ELR (cell line): ENCODE measurements at places on chromosomes 4 and X.
A peak's percentile ranks its signal among the peaks of the same experiment; 100 is the strongest.

DNA sequence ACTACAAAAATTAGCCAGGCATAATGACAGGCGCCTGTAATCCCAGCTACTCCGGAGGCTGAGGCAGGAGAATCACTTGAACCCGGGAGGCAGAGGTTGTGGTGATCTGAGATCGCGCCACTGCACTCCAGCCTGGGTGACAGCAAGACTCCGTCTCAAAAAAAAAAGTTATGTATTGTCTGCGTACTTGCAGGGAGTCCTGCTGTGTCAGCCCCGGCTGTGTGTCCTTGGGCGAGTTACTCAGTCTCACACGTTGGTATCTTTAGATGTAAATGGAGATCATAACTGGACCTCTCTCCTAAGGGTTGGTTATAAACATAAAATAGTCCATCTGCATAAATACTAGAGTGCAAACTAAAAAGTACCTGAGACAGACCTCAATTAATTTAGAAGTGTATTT lies 22.7 kb upstream of the TBC1D14 start:
- no peak for DNase-seq

DNA sequence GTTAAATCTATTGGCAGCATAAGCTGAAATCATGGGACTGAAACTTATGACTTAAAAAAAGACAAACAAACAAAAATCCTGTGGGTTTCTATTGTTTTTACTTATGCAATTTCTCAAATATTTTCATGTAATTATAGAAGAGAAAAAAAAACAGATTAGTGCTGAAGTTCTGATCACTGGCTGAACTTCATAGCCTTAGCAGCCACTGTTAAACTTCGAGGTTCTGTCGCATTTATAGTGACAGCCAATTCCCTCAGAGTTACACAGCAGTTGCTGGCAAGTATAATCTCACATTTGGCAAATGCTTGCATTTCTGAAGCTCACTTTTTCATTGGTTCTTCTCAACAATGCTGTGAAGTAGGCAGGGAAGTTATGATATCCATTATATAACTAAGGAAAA lies 748.9 kb upstream of the MAGEB2 start:
- DNase-seq, result no peak

DNA sequence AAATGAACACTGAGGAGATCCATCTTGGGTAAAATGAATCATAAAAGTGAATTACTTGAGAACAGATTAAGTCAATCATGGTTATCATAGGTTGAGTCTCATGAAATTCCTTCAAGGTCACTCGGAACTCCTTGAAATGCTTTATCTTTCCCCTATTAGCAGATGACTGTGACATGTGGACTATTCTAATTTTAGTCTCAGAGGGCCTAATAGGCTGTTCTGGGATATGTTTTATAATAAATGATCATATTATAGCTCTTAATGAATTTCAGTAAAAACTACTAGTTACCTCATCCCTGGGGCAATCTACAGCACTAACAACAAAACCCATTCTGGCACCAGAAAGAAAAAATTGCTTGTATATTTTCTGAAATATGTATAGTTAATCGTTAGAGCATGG lies 44.7 kb downstream of the SPATA4 start:
- no peak for DNase-seq

DNA sequence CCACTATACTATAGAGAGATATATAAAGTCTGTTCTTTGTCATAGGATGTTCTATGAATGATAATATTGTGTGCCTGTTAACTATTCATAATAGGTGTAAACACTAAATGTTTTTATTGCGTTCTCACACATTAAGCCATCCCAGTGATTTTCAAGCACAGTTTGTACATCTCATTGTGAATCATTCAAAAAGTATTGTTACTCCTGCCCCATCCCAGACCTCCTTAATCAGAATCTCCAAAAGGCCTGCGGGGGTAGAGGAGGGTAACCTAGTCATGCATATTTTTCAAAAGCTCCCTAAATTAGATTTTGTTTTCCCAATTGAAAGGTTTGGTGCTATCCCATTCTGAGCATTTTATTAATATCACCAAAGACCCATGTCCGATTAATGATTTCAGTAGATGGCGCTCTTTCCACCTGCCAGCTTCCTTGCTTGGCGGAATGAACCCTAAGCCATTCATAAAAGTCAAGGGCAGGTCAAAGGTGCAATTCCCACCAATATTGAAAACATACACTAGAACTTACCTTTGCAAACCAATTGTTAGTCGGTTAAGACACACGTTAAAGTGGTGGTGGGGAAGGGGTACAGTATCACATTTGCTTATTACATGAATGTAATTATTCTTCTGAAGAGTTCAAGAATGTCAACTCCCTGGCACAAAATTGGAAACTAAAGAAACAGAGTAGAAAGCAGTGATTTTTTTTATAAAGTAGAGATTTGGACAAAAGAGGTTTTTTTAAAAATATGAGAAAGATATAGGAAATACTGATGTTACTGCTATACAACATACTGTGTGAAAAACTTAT lies 5.8 kb upstream of the TET2 start:
- peak; percentile 45 for DNase-seq

- DNase-seq, result no peak
Measured at GRCh38 chrX:149010853-149011224, 494.3 kb downstream of the IDS start.

DNA sequence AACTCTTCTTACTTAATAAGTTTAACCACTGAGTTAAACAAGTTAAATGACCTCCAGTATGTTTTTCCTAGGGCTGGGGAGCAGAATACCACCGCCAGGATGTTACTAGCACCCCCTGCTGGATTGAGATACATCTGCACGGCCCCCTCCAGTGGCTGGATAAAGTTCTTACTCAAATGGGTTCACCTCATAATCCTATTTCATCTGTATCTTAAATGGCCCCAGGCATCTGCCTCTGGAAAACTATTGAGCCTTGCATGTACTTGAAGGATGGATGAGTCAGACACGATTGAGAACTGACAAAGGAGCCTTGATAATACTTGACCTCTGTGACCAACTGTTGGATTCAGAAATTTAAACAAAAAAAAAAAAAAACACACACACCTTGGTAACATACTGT lies 61.5 kb upstream of the MMAA start:
- DNase-seq, result peak; percentile 70

DNA sequence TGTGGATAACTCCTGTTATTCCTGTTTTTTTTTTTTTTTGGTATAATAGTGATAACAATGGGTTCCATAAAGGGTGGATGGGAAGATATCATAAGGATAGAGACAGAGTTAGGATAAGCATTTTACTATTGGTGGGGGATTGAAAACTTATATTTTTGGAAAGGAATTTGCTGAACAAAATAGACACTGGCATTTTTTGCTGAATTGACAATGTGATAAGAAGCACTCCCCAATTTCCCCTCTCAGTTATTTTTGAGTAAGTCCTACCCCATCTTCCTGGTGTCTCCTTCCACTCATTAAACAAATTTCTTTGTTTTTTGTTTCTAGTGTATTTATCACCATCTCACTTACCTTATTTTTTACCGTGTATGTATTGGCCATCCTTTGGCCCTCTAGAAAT lies 55.8 kb downstream of the AMELX start:
- no peak for DNase-seq

DNA sequence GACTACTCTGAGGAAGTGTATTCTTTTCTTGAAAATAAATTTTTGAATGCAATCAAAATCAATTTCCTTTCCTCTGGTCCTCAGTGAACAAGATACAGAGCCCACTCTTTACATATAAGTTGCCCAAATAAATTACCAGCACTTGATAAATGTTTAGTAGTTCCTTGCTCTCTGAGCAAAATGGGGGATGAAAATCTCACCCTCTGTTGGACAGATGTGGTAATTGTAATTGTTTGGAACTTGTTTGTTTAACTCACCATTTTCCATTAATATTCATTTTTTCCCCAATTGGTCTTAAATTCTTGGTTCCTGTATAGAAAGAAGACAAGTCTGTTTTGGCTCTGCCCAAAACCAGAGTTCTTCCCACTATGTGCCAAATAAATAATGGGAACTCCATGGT lies 146.3 kb downstream of the LDB2 start:
- DNase-seq, result peak; percentile 43

- DNase-seq, result no peak
Measured at GRCh38 chr4:136922066-136922465, 610.2 kb downstream of the PCDH18 start.

DNA sequence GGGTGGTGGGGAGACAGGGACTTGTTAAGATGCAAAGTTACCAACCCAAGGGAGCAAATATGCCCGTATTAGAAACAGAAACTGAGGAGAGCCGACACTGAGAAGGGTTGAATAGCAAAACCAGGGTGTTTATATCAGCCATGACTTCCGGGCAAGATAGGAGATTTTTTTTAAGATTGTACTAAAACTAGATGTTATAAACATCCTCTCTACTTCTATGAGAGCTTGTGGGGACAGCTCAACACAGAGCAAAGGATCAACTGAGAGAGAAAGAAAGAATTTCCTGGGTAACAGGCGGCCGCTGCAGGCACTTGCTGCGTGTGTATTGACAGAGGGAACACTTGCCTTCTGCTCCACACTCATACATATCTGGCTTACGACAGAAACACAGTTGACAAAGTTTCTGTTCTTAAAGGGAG lies 49.1 kb upstream of the FBXW7 start:
- DNase-seq, result no peak

GRCh38 chrX:31697294-31697916 lies 625.6 kb upstream of the FTHL17 start:
- DNase-seq, result no peak

DNA sequence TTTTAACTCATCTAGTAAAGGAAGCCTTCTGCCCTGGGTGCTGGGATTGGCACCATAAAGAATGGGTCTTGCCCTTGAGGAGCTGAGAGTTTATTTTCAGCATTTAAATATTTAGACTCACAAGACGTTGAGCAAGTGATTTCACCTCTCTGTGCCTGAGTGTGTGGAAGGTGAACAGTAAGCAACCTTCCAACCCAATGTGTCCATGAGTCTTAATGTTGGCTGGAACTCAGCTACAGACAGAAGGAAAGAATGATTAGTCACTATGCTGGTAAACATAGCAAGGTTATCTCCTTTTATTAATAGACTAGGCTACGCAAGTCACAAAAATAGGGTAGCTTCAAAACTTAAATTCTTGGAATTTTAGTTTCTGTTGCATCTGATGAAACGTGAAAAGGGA lies 277.4 kb upstream of the GATB start:
- peak; percentile 46 for DNase-seq

- peak; percentile 52 for DNase-seq
Measured at GRCh38 chr4:119284876-119285780, 36.8 kb downstream of the FABP2 start.

DNA sequence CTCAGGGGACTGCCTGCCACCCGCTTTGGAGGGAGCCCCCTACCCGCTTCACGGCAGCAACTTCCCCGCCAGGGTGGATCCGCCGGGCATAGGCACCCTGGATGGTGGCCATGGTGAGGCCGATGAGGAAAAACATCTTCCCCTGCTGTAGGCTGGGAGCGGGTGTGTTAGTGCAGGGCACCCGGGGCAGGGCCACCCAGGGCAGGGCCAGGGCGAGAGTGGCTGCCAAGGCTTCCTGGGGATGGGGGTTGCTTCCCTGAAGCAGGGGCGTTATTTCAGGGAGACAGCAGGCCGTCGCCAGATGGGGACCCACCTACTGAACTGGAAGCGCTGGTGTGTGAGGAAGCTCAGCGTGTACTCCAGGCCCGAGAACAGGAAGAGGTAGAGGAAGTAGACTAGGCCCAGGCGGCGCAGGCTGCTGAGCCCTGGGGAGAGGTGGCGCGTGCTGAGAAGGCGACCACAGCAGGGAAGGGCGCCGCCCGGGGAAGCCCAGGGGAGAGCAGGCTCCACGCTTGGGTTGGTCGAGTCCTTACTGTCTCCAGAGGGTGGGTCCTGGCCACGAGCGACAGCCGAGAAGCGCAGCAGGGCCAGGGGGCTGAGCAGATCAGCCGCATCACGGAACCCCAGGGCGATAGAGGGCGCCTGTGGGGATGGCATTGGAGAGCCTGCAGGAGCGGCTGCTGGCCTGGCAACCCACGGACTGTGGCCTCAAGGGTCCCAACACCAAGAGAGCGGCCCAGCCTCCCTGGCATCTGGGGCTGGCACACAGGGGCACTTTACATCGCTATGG lies 31.5 kb downstream of the NOP14 start:
- DNase-seq, result no peak

DNA sequence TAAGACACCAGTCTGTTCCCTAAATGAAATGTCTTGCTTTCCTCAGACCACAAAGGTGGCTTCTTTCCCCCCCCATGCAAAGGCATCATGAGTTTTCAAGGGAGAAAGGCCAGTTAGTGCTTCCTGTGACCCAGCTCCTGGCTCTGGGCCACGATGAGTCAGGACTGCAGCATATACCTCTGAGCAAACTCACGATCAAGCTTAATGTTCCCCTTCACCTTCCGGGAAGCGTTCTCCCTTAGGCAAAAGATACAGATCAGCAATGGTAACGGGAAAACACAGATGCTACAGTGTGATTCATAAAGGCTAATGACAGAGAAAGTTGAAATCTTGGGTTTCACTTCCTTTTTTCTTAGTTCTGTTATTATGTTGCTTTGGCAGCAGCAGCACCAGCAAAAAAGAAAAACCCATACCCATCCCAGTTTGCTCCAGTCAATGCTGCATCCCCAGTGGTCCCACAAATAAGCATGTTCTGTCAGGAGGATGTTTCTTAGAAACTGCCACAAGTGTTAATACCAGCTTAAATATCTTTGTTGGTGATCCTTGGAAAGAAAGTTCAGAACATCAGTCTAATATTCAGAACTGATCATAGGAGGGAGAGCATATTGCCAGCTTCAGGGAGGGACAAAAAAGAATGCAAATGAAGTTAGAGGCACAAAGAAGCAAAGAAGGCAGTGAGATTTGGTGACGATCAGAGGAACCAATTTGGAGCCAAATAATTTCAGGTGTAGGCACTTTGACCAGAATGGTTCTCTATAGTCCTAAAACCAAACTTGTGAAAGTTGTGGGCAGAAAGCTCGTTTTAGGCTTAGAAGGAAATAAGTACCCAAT lies 41.2 kb downstream of the LONRF3 start:
- DNase-seq, result peak; percentile 95

DNA sequence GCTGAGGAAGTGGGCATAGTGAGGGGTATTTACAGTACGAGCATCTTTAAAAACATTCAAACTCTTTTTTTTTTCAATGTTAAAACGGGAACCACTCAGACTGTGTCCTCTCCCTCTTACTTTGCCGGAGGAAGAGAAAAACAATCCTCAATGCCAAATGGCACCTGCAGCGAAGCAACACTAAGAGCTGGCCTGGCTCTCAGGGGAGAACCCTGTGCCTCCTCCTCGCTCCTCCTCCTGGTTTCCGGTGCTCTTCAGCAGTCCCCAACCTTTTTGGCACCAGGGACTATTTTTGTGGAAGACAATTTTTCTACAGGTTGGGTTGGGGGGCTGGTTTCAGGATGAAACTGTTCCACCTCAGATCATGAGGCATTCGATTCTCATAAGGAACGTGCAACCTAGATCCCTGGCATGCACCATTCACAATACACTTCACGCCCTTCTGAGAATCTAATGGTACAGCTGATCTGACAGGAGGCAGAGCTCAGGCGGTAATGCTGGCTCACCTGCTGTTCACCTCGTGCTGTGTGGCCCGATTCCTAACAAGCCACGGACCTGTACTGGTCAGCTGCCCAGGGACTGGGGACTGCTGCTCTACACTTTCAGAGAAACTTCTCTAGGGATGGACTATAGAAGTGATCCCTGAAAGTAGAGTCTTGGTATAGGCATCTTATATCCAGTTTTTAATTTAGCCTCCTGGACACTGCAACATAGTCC lies 404.1 kb downstream of the RAPGEF2 start:
- no peak for DNase-seq
